ENCODE measurements at places on chromosomes 7 and 10.

DNA sequence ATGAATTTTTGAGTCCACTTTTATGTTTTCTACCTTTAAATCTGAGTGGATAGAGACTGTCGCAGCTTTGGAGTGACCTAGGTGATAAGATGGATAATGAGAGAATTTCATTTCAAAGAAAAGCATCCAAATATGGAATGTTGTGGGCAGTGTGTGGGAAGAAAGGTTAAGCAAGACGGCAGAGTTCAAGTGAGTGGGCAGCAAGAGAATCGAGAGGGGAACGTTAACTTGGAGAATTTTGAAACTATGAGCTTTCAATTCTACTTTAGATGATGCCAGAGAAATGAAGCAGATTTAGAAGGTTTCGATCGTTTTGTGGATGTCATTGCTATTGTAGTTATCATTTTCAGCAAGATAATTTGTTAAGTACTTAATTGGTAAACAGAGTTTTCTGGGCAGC lies 73.0 kb downstream of the XRCC2 start:
- DNase-seq, result no peak

- DNase-seq, result no peak
Measured at GRCh38 chr7:21850531-21851285, 95.0 kb downstream of the CDCA7L start.

DNA sequence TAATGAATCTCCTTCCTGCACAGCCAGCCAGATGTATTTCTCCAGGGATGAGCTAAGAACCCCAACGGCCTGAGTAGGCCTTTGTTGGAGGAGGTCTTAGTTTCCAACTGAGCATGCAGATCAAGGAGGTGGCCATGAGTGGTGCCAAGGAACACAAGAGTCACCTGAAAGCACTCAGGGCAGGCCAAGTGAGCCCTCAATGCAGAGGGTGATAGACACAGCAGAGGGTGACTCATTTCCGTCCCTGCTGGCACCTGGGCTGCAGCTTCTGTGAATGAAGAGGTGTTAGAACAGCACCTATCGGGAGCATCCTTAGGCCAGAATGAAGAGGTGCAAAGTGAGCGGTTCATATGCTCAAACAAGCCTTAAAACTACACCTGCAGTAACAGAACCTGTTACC lies 211.8 kb downstream of the FRMD4A start:
- no peak for DNase-seq

DNA sequence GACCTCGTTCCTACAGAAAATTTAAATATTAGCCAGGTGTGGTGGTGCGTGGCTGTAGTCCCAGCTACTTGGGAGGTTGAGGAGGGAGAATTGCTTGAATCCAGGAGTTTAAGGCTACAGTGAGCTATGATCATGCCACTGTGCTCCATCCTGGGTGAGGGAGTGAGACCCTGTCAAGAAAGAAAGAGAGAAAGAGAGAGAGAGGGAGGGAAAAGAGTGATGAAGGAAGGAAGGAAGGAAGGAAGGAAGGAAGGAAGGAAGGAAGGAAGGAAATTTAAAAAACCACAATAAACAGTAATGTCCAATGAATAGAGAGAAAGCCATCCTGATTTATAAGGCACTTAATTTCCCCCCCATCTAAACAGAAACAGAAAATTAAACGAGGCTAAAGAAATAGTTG lies 9.4 kb downstream of the MYPN start:
- no peak for DNase-seq

DNA sequence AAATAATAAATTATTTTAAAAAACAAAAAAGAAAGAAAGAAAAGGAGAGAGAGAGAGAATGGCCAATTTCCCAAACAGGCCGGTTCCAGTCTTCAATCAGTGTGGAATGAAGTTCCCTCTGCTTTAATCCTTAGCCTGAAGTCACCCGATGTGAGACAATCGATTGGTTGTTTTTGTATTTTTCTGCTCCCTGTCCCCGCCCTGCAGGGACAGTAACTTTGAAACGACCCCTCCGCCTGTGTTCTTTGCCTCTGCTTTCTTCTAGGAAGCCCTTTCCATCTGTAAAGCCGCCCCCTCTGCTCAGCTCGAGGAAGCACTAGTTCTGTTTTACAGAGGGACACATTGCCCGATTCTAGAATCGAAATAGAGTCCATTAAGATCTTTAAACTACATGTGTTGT lies 33.4 kb downstream of the FOXL3 start:
- no peak for DNase-seq

DNA sequence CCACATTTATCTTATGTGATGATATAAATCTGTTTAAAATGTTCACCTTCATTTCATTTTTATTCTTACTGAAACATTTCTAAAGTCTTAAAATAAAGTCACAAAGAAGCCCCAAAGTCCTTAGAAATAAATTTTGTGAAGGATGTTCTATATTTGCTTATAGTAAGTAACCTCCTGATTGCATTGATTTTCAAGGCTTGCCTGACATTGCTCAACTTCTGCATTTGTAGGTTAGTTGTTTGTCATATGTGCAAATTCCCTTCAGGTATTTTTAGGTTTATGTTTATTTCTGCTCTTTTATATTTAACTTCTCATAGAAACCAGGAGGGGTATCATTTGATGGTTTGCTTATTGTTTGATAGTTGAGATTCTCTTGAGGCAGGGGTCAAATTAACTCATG lies 417.8 kb downstream of the ARL4A start:
- no peak for DNase-seq
